ENCODE measurements at places on chromosomes 7 and 10.

DNA sequence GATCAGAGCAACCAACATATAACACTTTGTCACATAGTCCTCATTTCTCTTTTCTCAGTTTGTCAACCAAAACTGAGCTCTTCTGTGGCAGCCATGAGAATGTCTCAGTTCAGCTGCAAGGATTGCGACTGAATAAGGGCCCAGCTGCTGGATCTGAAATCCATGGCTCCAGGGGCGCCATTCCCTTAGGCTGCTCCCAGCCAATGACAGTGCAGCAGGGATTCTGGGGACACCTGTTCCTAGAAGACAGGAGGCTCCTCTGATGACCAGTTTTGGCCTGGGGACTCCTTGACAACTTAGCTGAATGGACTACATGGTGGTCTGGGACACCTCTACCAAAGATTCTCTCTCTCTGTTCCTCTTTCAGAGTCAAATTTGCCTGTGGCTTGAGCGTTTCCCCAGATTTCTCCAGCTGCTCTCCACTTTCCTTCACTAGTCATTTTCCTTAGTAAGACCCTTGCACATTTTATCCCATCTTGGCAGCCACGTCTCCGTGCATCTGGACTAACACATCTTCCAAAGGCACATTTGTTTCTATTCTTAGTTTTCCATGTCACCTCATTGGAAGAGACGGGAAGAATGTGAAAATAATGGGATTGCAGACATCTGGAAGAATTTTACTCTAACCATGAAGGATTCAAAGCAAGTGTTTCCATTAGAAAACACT is 28.1 kb upstream of the KIF5B start:
- DNase-seq = no peak

- no peak for DNase-seq
Measured at GRCh38 chr7:51141451-51142003, 175.1 kb downstream of the COBL start.

DNA sequence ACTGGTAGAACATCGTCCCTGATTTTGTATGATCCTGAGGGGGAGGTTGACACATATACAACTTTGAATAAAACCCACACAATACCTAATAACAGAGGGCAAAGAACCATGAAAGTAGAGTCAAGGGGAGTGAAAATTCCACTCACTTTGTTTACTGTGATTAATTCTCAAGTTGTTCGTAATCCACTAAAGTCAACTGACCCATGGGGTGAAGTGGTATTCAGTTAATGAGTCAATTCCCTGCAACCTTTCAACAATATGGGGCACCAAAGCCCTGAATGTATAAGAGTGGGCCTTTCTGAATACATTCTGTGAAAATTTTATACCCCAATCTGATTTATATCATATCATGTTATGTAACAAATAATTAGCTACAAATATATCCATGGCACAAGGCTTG is 39.0 kb upstream of the C10orf67 start:
- DNase-seq = no peak

DNA sequence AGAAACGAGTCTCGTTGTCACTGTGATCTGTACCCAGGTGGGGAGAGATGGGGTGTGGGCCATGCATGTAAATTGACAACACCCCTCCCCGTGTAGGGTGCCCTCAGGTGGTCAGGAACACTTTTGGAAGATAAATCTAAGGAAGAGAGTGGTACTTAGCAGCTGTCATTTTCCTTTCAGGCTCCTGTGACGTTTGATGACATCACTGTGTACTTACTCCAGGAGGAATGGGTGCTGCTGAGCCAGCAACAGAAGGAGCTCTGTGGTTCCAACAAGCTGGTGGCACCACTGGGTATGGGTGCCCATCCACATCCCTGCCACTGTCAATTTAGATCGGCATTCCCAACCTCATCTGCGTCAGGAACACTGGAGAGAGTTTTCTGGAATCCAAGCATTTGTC is 6.3 kb downstream of the ZNF862 start:
- no peak for DNase-seq

GRCh38 chr10:122466951-122467381 is 5.6 kb downstream of the HTRA1 start:
- DNase-seq = no peak
